ENCODE measurements at places on chromosomes 12 and 14. TPM values are rescaled to one million over a fixed set of nuclear protein-coding genes. Genes with fewer than 3 reads are reported as not detected.

DNA sequence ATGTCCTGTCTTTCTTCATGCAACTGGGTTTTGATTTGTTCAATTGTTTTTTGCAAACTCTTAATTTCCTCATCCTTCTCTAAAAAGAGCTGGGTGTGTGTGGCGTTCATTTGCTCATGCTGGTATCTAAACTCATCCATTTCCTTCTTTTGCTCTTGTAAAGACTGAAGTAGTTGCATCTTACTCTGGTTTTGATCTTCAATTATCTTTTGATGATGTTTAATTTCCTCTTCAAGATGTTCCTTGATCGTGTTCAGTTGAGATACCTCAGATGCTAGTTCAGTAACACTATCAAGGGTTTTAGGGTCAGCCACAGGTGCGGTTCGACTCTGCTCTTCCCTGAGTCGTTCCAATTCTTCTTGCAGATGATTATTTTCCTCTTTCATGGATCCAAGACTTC is 34.8 kb downstream of the TRIP11 start:
- DNase-seq: no peak

DNA sequence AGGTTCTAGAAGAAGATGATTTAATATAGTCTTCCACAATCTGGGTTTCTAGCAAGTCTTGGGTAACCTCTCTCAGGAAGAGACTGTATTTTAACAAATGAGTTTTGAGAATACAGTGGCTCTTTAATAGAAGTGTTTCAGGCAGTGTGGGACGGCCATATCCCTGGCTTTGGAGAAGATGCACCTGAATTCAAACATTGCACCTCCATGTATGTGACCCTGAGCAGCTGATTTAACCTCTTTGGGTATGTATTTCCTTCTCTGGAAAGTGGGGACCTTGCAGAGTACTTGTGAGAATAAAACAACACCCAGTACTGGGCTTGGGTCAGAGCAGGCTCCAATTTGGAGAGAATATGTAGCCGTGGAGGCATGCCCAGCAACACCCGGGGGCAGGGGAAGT is 15.8 kb upstream of the VRK1 start:
- no peak for DNase-seq

- no peak for DNase-seq
Observed at GRCh38 chr12:51421266-51421884, 3.3 kb upstream of the SLC4A8 start.

- no peak for DNase-seq
Observed at GRCh38 chr14:61493239-61493638, 171.9 kb downstream of the PRKCH start.

- no peak for DNase-seq
Observed at GRCh38 chr12:32198555-32198954, 91.9 kb downstream of the BICD1 start.

DNA sequence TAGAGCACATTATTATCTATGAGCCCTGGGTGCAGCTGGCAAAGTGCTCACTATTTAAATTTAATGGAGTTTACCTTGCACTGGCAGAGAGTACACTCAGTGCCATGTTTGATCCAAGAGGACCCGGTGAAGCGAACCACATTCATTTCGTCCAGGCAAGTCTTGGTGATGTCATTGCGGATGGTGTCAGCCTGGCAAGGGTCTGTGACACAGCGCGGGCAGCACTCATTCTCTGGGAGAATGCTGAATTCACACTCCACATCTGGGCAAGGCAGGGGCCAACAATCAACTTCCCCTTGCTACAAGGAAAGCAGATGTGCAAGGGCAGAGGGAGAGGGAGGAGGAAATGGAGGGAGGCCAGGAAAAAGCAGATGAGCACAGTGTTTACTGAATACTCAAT is 356.2 kb downstream of the NELL2 start:
- DNase-seq: no peak

Gene L3HYPDH
- 39.4 TPM for total RNA-seq

All from uterus (tissue), 4 donors.